ENCODE measurements at places on chromosomes 16 and 17.

DNA sequence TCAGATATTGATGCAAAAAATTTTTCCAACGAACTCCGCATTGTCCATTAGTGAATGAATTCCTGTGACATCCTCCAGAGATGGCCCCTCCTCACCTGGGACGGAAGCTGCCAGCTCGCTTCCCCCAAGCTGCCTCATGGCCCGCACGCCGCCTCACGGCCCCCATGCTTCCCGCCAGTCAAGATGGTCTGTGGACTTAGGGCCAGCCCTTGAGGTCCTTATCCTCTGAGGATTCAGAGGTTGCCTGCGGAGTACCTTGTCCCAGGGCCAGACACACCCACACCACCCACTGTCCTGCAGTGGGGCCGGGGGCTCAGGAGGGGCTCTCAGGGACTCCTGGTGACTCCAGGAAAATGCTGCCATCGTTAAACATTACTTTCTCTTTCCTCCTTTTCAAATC lies 73.6 kb downstream of the SEC14L1 start:
- DNase-seq, result no peak

GRCh38 chr17:27085517-27085916 lies 208.4 kb upstream of the WSB1 start:
- no peak for DNase-seq

DNA sequence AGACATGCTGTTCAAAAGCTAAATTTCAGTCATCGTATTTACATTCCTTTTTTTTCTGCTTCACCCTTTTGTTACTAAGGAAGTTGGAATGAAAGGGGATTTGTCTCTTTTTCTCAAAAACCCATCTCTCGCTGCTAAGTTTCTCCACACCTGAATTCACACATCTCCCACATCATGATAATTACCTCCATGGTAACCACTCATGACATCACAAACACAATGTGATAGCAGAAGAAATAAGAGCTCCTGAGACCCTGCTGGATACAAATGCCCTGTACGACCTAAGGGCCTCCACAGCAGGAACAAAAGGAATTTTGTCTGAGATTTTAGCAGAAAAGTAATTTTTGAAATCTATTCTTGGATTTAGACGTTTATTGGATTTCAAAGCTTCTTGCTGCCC lies 82.6 kb upstream of the GNAO1 start:
- no peak for DNase-seq

GRCh38 chr16:78306361-78306760 lies 206.9 kb downstream of the WWOX start:
- no peak for DNase-seq

DNA sequence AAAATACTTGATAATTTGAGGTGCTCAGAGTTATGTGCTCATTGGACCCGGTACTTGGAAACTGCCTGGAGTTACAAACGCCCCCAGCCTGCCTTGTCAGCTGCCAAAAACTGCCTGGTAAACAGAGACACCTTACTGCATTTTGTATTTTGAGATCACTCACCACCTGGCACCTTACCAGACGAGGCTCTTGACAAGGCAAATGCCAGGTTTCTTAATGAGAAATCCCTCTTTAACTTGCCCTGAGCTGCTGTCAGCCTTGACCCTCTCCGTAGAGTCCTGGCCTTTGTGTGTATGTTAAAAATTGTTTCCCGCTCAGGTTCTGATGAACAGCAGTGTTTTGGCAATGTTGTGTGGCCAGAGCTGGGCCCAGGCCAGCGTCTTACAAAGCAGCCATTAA lies 28.8 kb downstream of the SYT17 start:
- DNase-seq, result no peak

DNA sequence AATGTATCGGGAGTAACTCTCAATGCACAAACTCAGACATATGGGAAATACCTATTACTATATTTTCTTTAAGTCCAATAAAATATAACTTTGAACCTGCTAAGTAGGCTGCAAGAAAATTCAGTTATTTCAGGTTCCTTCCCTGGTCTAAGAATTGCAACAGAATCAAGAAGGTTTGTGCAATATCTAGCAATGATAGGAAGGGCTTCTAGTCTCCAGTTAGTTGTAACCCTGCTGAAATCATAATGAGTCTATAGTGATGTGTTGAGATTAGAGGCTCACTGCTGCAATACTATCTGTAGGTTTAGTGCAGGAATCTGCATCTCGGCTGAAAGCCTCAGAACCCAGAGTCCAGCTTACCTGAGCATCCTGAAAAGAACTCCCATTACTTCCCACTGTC lies 110.5 kb downstream of the PMP22 start:
- DNase-seq, result no peak

- DNase-seq, result no peak
These were observed 199.4 kb downstream of the AATF start for GRCh38 chr17:37148156-37148555.

- DNase-seq, result no peak
These were observed 4.2 kb downstream of the KRT24 start for GRCh38 chr17:40699371-40699770.

DNA sequence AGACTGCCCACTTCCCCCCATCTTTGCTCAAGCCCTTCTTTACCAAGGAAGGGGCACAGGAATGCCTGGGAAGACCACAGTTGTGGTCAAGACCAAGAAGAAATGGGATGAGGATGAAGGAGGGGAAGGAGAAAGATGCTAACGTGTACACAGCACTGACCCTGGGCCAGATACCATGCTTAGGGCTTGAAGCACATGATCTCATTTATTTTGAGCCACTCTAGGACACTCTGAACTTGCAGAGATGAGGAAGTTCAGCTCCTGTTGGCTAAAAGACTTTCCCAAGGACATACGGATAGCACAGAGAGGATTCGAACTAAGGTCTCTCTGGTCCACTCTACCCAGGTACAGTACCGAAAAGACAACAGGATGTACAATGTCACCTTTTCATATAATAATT lies 42.6 kb downstream of the PIK3R5 start:
- DNase-seq, result no peak

GRCh38 chr16:23829454-23829853 lies 6.3 kb upstream of the PRKCB start:
- no peak for DNase-seq

DNA sequence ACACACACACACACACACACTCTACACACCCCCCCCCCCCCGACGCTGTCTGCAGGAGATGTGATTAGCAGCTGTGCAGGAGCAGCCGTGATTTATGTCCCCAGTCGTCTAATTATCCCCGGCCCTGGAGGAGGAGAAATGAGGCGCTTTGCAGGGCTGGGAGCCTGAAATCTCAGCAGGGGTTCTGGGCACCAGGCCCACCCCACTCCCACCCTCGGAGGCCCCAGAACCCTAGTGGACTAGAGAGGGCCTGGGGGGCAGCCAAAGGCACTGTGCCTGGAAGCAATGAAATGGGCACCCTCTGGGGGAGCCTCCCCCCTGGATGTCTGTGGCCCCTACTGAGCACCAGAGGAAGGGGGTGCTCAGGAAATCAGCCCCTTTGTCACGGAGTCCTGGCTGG lies 134.2 kb upstream of the CIBAR2 start:
- no peak for DNase-seq

- DNase-seq, result no peak
These were observed 26.0 kb upstream of the ERN1 start for GRCh38 chr17:64155751-64156544.

DNA sequence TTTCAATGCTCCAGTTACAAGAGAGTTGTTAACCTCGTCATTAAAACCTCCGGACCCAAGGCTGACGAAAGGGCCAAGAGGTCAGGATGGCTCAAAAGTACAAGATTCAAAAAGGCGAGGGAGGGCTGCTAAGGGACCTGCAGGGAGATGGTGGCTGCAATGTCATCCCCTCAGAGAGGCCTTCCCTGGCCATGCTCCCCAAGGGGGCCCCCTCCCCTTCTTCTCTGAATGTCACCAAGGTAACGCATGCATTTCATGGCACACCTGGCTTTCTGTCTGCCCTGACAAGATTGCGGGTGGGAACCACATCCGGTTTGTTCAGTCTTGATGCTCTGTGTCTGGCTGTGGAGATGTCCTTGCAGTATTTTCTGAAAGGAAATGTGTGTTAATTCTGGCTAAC lies 89.9 kb downstream of the C16orf78 start:
- peak; percentile 42 for DNase-seq

- DNase-seq, result no peak
These were observed 5.5 kb downstream of the MFSD6L start for GRCh38 chr17:8793649-8794048.

GRCh38 chr17:81918832-81919545 lies 1.0 kb upstream of the SIRT7 start:
- no peak for DNase-seq

GRCh38 chr16:3490911-3491629 lies 4.2 kb downstream of the C16orf90 start:
- DNase-seq, result no peak

DNA sequence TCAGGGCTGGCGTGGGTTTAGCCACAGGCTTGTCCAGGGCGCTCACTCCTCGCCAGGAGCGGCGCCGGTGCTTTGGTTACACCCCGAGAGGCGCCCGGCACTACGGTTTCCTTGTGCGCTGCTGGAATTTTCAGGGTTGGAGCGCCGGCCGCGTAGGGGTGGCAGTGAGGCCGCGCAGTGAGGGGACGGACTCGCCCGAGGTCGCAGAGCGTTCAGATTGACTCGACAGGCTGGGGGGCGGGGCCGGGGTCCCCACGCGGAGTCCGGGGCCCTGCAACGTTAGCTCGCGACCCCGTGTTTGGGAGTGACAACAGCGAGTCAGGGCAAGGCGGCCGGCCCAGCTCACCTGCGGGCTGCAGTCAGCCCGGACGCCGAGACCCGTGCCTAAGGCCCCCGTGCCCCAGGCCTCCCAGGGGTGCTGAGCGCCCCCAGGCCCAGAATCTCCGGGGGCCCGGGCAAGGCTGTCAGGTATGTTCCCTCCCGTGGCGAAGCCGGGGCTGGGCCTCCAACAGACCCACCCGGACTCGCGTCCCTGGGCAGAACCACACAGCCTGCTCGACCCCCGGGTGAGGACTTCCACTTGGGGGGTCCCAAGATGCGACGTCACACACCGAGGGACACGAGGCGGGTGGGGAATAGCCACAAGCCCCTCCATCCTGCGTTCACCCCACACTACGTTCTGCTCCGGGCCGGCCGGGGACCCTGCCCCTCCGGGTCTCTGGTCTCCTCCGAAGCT lies 1.3 kb upstream of the ACTG1 start:
- DNase-seq, result no peak

DNA sequence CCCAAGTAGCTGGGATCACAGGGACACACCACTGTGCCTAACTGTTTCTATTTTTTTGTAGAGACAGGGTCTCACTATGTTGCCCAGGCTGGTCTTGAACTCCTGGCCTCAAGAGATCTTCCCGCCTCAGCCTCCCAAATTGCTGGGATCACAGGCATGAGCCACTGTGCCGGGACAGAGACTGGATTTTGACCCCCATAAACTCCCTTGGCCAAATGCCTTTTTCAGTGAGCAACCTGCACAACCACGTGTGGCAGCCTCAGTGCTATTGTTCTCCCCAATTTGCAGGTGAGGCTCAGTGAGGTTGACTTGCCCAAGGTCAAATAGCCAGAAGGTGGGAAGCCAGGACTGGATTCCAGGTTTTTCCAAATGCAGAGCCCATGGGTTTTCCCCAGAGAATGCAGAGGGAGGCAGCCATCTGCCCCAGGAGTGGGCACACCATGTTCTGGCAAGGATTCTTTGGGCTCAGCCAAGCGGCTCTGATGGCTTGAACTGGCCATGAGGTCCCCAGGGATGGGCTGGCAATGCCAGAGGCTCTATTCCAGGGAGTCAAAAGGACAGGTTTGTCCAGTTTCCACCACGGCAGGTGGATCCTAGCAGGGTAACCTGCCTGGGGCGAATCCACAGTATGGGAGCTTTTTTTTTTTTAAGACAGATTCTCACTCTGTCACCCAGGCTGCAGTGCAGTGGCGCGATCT lies 1.8 kb downstream of the IL27 start:
- no peak for DNase-seq

DNA sequence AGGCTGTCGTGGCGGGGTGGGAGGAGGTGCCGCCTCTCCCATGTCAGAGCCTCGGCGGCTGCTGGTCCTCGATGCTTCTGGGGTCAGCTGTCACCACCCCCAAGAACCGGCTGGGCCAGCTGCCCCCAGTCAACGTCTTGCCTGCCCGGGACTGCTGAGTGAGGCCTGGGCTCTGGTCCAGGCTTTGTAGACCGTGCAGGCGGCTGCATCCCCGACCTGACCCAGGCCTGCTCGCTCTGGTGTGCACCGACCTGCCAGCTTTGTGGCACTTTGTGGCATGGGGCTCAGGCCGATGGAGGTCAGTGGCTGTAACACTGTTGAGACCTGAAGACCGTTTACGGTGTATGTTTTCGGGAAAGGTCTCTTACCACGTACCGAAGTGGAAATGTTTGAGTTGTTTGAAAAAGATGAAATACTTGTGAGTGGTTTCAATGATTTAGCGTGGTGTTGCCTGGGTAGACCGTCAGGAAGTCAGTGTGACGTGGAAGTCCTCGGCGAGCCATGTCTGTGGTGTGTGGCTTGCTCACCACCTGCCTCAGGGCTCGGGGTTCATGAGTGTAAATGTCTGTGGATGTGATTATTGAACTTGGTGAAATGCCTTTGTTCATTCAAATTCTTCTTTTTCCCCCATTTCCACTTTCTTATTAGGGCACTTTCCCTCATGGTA lies 53.2 kb upstream of the ZNF750 start:
- peak; percentile 23 for DNase-seq

GRCh38 chr17:79942591-79943346 lies 92.9 kb downstream of the TBC1D16 start:
- DNase-seq, result no peak

Data from activated CD4-positive, alpha-beta T cell treated with anti-CD3 and anti-CD28 coated beads, Interleukin-2, amount 50 U/mL, for 24 hours (primary cell).